ENCODE measurements at places on chromosomes 3 and 15.

DNA sequence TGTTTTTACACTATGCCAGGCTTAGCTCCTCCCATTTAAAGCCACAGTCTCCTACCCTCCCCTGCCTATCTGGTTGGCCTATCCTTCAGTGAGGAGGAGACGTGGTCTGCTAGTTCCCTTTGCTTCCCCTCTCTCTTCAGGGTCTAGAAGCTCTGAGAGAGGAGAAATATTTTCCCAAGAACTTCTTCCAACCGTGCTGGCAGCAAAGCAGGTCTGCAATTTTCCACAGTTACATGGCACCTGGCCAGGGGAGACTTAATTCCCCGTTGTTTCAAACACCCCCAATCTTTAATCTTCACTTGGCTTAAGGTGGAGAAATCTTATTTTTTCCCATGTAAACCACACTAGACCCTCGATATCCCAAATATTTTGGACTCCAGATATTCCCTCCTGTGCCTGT lies 149.5 kb upstream of the MCTP2 start:
- DNase-seq = no peak

- DNase-seq = no peak
These were observed 291.7 kb upstream of the NR2E3 start for GRCh38 chr15:71518661-71519060.

GRCh38 chr15:53034767-53035245 lies 244.7 kb upstream of the ONECUT1 start:
- DNase-seq = no peak

- DNase-seq = no peak
These were observed 30.4 kb downstream of the CHRNA7 start for GRCh38 chr15:32060706-32061105.

DNA sequence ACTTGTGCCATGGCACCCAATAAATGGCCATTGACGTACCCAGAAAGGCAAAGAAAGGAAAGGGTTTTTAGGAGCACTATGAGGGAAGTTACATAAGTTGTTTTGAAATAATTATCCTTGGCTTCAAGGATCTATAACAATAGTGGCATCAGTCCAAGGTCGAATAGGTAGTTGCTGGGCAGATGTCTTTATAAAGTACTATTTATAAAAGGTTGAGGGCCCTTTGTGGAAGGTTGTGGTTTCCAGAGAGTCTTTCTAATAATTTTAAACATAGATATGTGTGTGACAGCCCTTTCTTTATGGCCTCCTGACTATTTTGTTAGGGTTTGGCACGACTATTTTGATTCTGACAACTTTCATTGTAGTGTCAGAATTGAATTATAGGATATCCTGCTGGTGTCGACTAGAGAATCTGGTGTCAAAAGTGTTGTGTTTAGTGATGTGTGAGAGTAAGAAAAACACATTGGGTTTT lies 260.5 kb downstream of the PYDC2 start:
- DNase-seq = no peak

DNA sequence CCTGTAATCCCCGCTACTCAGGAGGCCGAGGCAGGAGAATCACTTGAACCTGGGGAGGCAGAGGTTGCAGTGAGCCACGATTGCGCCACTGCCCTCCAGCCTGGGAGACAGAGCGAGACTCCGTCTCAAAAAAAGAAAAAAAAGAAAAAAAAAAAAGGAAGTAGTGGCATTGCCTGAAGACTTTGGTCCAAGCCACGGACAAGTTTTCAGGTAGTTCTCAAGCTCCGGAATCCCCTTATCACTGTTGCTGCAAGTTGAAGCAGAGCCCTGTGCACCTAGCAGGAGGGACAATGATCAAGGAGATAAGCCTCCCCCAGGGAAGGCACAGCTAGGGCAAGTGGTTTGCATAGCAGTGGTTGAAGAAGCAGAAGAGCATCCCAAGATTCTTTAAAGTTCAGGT lies 97.6 kb downstream of the MEX3B start:
- peak; percentile 64 for DNase-seq

- no peak for DNase-seq
These were observed 9.5 kb downstream of the PDE8A start for GRCh38 chr15:84991014-84991712.

DNA sequence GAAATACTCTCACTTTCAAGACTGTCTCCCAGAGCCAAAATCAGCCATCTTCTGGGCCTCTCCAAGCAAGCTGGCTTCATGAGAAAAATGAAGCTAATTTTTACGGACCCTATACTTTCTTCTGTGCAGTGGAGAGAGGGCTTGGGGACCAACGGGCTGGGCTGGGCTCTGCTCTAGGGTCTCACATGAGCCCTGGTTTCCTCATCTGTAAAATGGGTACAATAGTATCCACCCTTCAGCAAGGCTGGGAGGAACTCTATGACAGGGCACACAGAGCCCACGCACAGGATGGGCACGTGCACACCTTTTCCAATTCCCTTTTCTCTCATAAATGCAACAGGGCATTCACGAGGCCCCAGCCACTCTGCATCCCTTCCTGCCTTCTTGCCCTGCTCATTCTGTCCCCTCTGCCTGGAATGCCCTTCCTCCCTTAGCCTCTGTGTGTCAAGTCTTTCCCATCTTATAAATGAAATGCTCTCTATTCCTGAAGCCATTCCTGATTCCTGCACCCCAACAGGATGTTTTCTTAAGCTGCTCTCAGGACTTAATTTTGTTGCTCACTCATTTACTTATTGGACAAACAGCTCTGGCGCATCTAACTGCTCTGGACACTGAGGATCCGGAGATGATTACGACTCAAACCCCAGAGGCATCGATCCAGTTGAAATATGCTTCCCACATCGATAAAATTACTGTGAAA lies 32.9 kb upstream of the SEC13 start:
- no peak for DNase-seq

DNA sequence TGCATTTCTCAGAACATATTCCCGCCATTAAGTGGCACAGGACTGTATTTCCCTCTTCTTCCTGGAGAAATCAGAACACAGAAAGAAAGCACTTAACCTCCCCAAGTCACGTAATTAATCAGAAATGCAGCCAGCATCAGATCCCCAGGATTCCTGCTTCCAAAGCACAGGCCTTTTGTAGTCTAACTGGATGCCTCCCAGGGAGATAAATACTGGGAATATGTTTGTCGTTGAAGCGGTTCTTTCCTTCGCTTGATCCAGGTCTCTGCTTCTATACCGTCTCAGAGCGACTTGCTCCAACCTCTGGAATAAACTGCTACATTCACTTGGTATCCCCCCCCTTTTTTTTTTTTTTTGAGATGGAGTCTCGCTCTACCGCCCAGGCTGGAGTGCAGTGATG lies 198.6 kb downstream of the KBTBD8 start:
- DNase-seq = no peak

All from hematopoietic multipotent progenitor cell treated with erythropoietin and hydrocortisone succinate and interleukin-3 and kit ligand, for 4 days (in vitro differentiated cells).